ENCODE measurements at places on chromosomes 11 and 22.

- no peak for DNase-seq
Observed at GRCh38 chr22:49753276-49753890, 74.3 kb downstream of the BRD1 start.

DNA sequence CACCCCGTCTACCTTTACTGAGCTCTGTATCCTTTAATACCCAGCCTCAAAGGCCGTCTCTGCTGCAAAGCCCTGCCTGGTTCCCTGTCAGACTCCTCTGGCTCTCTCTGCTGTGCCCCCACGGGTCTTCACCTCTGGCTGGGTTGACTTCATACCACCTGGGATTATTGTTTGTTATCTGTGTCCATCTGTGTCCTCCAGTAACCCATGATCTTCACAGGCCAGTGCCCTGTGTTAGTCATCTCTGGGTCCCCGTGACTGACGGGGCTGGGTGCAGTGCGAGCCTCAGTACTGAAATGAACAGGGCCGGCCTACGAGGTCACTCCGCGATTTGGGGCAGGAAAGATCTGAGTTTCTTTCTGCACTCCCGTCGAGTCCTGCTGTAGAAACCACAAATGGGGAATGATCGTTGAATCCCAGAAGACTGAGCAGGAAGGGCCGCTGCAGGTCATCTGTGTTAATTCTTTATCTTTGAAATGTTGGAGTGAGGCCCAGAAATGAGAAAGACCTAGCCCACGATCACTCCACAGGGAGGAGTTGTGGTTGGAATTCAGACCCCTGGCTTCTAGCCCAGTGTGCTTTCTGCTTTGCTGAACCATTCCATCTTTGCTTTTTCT is 12.3 kb upstream of the TUB start:
- no peak for DNase-seq

DNA sequence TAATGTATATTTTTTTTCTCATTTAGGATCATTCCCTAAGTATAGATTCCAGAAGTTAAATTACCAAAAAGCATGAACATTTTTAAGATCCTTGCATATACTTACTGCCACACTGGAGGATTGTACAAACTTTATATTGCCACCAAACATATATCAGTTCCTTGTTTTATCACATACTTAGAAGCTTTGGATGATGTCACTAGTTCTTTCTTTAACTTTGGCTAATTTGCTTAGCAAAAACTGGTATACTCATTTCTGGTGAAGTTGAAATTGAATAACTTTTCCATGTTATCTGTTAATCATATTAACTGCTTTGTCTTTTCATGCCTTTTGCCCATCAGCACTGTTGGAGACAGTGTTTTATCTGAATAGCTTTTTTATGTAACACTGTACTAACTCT is 31.6 kb upstream of the PRDM10 start:
- no peak for DNase-seq

- DNase-seq = no peak
Observed at GRCh38 chr11:1892116-1892515, 421 bp upstream of the PRR33 start.

DNA sequence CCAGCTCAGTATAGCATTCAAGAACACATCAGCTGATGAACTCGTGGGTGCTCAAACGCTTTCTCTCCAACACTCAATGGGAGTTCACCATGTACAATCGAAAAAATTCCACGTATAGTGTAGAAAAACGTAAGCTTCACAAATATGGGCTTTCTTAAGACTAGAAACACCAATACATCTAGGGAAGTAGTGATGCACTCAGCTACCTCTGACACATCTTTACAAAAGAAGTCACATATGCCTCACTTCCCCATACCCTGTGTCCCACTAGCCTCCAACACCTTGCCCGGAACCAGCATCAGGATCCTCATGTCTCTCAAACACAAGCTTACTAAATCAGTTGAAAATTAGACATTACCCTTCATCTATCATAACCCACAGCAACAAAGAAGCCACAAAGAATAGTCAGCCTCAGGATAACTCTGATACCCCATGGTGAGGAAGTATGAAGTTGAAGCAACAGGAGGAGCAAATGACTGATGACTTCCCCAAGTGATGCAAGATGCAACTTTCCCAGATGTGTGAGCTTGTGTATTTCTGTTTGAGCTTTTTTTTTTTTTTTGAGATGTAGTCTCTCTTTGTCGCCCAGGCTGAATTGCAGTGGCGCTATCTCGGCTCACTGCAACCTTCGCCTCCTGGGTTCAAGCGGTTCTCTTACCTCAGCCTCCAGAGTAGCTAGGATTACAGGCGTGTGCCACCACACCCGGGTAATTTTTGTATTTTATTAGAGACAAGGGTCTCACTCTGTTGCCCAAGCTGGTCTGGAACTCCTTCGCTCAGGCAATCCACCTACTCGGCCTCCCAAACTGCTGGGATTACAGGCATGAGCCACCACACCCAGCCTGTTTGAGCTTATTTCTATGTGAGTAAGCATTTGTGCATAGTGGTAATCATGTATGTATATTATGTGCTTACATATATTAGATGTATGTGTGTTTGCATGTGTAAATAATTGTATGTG is 8.5 kb upstream of the DENND5A start:
- DNase-seq = no peak

DNA sequence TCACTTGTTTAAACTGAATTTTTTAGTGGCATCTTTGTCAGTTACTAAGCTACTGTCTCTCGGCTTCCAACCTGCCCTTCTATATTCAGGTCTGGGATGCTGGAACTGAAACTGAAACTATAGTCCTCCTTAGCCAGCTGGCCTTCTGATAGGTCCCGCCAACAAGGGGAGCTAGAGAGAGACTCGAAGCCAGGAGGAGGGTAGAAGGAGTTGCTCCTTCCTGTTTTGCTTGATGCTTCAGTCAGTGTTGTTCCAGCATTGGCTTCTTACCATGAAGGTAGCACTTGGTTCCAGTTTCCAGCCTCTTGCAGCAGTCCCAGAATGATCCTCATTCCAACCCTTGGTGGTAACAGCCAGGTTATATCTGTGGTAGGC is 32.9 kb upstream of the HORMAD2 start:
- DNase-seq = no peak

GRCh38 chr11:73622926-73623593 is 23.3 kb upstream of the PLEKHB1 start:
- no peak for DNase-seq

- DNase-seq = no peak
Observed at GRCh38 chr11:71948314-71949027, 19.6 kb downstream of the RNF121 start.

DNA sequence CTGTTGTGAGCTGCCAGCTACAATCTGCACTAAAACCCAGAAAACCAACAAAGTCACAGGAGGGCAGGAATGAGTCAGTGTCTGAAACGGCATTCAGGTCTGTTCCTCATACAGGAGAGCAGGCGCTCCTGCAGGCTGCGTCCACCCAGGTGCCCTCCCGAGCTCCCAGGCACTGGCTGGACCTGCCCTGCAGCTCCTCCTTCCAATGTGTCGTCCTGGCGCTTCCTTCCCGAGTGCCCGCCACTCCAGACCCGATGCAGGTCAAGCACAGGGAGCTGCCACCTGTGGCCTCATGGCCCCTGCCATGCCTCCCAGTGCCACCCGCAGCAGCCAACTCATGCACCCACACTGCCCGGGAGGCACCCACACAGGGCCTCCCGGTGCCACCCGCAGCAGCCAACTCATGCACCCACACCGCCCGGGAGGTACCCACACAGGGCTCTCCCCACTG is 12.0 kb downstream of the BRD1 start:
- no peak for DNase-seq

- DNase-seq = no peak
Observed at GRCh38 chr11:1295086-1295485, 14.3 kb downstream of the TOLLIP start.

- no peak for DNase-seq
Observed at GRCh38 chr11:134783234-134783633, 371.2 kb upstream of the B3GAT1 start.

DNA sequence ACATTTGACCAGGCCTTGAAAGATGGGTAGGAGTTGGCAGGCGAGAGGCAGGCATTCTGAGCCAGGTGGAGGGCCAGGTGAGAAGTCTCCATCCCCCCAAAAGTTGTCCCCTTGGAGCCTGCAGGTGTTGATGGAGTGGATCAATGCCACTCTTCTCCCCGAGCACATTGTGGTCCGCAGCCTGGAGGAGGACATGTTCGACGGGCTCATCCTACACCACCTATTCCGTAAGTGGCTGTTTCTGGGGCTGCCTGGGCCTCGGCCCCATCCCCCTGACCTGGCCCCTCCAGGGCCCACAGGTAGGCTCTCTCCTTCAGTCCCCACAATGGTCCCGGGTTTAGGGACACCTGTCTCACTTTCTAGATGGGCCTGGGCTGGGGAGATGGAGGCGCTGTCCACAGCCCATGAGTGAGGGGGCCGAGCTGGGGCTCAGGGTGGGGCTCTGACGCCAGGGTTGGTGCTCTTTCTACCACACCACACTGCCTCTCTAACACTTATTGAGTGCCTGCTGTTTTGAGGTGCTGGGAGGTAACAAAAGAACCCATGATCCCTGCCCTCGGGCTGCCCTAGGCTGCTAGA is 7.0 kb downstream of the PARVG start:
- DNase-seq = no peak

- DNase-seq = no peak
Observed at GRCh38 chr11:58905011-58905720, 34.1 kb upstream of the GLYATL1 start.

GRCh38 chr22:28629420-28630176 is 50.0 kb downstream of the TTC28 start:
- DNase-seq = no peak

DNA sequence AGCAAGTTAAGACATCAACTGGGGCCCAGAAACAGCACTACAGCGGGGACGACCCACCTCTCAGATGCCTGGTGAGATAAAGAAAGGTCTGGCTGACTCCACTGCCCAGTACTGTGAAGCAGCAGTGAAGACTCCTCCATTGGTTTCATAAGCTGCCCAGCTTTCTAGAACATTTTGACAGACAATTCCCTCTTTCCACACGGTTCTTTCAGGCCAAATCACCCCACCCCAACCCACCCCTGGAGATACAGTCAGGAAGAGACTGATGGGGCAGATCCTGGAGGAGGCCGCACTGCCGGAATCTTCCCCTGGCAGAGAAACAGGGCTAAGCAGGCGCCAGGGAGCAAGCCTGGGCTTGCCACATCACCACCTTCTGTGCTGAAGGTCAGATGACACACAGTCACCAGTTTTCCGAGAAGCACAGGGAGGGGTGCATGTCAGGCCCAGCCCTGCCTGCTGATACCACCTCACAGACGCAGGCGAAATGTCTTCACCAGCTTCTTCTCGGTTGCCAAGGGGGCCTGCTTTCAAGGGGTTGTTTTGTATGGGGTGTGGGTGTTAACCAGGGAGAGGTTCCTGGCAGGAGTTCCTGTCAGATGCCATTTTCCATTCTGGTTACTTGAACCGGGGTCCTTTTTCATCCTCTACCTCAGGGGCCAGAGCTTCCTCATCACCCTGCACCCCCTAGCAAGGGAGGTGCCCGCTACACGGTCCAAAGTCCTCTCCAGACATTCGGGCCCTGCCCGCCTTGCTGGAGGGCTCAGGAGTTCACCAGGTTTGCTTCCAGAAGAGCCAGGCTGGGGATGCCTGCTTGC is 1.4 kb upstream of the NEAT1 start:
- DNase-seq = no peak

DNA sequence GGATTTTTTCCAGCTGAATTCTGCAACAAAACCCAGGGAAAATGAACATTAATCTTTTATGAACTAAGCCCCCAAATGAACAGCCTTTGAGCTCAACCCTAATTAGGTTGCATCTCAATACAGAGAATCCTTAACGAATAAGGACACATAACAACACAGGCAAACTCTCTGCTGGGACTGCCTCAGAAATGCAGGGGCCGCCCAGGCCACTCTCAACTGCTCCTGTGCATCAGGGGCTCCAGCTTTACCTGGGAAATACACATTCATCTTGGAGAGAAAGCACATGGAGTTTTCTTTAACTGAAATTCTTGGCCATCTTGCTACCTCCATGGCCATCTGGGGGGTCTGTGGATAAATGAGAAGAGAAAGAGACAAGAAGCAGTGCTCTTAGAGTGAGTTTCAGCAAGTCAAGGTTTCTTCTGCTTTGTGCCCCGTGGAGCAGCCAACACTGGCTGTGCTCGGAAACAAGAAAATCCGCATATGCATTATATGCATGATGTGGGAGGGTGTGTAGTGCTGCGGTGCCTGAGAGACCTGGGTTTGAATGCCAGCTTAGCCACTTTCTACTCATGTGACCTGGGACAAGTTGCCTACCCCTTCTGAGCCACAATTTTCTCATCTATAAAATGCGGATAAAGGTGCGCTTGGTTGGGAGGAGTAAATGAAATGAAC is 81.9 kb upstream of the RCN1 start:
- DNase-seq = no peak

- no peak for DNase-seq
Observed at GRCh38 chr11:20917306-20917705, 247.9 kb downstream of the NELL1 start.

DNA sequence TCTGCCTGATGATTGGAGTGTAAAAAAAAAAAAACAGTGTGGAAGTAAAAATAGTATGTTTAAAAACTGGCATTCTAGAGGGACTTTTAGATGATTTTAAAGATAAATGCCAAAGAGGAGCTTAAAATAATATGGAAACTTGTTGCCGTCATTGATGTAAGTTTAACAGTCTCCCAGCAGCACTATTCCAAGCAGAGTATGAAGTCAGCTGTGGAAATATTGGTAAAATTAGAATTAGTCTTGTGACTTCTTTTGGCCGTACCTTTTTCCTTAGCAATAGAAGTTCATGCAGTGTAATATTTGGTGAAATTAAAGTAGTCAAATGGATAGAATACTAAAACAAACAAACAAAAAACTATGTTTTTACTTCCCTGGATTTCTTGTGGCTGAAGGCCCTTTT is 134.9 kb downstream of the METTL15 start:
- no peak for DNase-seq

- no peak for DNase-seq
Observed at GRCh38 chr11:107018902-107019493, 722 bp upstream of the GUCY1A2 start.

Data from GM12864 (cell line).